Neuronal stem cell (in vitro differentiated cells): ENCODE measurements at places on chromosomes 12 and 14.

DNA sequence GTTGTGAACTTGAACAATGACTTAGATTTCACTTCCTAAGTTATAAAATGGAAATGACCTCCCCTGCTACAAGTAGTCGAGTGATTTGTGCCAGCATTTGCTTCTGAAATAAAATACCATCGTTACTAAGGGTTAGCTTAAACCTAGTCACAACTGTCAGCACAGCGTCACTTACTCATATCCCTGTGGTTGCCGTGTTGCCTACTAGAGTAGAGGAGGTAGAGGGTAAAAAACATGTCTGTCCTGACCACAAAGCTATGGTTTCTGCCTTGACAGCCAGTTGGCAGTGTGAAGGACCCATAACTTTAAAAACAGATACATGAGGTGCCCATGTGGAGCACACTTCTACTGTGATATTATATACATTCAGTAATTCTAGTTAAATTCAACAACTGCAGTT is 234.2 kb upstream of the RGS6 start:
- DNase-seq = no peak

GRCh38 chr12:44034906-44035305 is 199.0 kb downstream of the TMEM117 start:
- DNase-seq = no peak

DNA sequence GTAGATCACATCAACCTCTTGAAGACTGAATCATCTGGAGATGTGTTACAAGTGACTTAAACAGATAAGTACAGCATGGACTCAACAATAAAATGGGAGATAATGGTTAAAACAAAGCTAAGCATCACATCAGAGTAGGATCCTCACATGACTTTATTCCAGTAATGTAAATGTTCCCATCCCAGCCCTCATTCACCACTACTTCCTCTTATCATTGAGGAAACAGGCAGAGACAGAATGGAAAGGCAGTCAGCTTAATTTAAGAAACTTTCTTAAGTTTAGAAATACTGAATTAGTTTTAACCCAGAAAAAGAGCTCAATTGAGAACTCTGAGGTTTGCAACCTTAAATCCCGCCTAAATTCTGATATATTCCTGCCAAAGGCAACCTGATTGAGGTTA is 1.2 kb upstream of the ALG10 start:
- DNase-seq = no peak

GRCh38 chr12:32508626-32509025 is 109.3 kb downstream of the FGD4 start:
- no peak for DNase-seq

- no peak for DNase-seq
These were observed 6.7 kb downstream of the ANO4 start for GRCh38 chr12:100801320-100801719.

DNA sequence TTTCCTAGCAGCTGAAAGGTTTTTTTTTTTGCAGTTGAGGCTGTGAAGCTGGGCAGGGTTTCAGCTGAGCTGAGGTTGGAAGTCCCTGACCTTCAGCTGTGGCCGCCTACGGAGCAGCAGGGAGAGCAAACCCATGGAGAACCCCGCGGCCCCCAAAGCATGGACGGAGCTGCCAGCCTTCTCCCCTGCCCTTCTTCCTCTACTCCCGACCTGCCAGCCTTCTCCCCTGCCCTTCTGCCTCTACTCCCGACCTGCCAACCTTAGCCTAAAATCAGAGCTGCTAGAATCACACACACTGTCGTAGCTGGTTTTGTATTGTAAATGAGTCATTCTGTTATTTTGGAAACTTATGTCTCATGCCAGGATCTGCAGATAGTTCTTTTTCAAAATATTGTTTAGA is 74.6 kb downstream of the PPP2R5C start:
- no peak for DNase-seq

- DNase-seq = peak; percentile 47
These were observed 378.7 kb downstream of the PRKD1 start for GRCh38 chr14:29548948-29549370.

- DNase-seq = no peak
These were observed 3.5 kb downstream of the KLRD1 start for GRCh38 chr12:10310926-10311720.

DNA sequence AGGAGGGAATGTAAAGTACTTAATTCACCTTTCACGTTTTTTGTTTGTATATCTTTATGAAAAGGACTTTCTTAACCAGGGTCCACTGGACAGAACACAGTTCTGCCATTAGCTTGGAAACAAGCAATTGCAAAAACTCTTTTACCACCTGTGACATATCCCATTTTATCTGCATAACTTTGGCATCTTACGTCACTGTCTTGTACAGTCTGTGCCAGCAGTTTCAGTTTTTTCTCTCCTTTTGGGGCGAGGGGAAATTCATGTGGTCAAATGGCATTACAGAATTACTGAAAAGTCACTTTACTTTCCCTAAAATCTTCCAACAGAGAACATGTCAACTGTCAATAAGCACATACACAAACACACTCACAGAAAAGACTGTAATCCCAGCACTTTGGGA is 43.7 kb upstream of the SELPLG start:
- no peak for DNase-seq

- no peak for DNase-seq
These were observed 654.8 kb upstream of the TBX3 start for GRCh38 chr12:115338566-115339294.

DNA sequence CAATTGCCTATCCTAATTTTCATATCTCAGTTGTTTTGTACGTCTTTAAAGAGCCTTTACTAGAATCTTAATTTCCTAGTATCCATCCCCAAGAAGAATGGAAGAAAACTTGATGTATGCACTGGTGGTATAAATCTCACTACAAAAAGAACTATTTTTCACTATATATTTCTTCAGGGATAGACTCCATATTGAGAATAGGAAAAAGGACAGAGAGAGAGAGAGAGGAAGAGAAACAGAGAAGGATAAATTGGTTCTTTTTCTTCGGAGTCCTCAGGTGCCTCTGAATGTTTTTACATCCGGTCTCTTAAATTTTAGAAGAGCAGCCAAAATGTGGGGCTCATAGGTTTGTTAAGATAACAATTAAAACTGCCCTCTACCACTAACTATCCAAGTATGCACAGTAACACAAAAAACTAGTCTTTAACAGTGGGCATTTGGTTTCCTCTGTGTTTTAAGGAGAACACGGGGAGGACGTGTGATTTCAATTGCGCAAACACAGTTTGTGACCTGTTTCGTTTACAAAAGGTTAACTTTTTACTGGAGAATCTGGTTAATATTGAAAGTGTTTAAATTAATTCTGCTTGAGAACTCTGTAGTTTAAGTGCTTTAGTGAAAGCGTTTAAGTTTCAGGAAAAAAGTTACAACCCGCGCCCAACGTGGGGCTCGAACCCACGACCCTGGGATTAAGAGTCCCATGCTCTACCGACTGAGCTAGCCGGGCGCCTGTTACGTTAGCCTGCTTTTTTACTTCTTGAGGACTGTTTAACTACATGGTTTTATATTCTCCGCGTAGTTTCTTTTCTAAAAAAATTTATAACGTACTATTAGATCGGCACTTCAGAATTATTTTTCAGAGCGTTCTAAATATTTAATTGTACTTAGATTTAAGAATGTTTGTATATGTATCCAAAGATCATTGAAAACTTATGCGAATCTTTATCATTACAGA is 5.1 kb upstream of the PSMA3 start:
- peak; percentile 62 for DNase-seq

DNA sequence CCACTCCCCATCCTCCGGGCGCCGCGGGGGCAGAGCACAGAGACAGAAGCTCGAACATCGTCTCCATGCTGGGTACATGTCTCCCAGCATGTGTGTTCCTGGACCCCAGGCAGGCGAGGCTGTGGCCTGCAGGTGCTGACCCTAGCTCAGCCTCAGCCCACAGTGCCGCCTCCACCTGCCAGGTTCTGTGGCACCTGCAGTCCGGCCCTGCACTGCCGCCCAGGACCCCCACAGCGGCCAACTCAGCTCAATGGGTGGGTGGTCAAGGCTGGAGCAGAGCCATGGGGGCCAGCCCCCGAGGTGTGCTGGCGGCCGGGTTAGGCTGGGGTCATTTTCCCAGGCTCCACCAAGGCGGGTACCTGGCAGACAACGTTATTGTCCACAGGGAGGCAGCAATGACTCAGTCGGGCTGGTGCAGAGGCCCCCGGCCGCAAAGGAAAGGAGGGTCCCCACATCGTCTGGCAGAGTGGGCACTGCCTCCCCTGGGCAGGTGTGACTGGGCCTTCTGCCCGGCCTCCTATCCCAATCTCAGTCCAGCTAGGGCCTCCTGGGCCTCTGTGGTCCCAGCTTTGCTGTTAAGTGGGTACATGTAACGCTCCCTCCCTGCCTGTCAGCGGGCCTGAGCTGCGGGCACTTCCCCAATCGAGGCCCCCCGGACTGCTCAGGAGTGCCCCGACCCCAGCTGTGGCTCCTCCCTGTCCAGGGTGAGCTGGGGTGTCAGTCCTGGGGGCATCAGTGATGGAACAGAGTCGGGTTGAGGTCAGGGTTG is 20.2 kb upstream of the NUDT14 start:
- DNase-seq = no peak

DNA sequence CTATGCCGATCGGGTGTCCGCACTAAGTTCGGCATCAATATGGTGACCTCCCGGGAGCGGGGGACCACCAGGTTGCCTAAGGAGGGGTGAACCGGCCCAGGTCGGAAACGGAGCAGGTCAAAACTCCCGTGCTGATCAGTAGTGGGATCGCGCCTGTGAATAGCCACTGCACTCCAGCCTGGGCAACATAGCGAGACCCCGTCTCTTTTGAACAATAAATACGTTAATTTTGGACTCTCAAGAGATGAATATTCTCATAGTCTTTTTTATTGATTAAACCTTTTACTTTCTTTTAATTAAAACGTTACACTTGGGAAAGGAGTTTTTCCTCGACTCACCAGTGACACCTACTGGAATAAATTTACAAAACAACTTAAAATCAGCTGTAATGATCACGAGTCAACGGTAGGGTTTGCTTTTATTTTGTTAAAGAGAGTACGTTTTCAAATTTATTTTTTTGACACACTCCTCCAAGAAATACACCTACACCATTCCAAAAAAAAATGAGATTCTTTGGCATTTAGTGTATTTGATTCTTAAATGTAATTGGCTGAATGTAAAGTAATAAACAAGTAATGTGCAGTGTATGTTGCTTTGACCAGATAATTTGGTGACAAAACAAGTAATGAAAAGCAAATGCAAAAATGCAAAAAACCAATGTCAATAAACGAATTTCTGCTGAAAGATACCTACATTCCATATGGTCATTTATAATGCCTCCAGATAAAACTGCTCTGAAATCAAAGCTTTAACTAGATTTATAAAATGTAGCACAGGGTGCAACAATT is 687 bp upstream of the RPS29 start:
- peak; percentile 70 for DNase-seq

DNA sequence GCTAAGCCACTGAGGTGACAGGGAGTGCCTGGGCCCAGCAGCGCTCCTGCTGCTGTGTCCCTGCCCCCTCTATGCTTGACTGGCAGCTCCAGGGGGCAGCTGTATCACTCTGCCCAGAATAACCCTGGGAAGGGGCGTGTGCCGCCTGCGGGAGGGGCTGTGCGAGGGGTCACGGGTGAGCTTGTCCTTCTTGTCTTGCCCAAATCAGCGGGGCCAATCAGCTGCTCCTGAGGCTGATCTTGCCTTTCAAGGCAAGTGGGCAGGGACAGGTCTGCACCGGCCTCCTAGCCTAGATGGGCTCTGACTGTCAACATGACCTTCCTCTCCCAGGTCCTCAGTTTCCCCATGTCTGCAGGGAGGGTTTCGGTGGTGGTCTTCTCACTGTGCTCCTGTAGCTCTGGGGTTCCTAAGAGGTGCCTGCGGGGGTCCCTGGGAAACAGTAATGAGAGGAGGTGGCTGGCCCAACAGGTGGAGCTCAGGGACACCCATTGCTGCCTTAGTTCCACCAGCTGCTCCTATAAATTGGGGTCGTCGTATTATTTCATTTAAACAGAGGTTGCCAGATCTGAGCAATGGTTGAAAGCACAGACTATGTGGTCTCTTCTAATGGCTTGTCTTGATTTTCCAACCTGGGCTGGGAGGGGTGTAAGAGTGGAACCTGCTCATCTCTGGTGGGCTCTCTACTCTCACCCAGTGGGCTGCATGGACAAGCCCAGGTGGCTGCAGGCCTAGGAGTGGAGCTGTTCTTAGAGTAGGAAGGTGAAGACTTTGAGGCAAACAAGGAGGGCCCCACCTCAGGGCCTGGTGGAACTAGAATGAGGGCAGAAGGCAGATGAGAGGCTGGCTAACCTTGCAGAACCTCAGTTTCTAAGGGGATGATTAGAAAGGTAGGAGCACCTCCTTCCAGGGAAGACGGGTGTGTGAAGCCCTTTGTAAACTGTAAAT is 11.7 kb downstream of the RTL1 start:
- no peak for DNase-seq

GRCh38 chr14:105323663-105324062 is 9.1 kb downstream of the PACS2 start:
- no peak for DNase-seq

GRCh38 chr12:58757422-58757821 is 162.9 kb downstream of the LRIG3 start:
- no peak for DNase-seq

DNA sequence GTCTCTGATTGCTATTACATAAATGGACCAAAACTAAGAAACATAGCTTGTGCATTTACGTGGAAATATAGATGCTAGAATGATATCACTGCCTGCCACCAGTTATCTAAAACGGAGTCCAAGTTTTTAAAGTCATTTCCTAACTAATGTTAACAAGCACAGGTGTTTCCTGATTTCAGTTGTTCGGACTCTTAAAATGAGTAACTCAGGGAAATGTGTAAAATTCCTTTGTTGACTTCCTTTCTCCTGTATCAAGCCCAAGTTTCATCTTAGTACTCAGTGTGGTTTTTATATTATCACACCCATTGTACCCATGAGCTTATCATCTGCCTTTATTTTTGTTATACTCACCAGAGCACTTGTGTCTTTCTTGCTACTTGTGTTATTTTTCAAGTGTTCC is 13.2 kb upstream of the PRKCH start:
- no peak for DNase-seq

DNA sequence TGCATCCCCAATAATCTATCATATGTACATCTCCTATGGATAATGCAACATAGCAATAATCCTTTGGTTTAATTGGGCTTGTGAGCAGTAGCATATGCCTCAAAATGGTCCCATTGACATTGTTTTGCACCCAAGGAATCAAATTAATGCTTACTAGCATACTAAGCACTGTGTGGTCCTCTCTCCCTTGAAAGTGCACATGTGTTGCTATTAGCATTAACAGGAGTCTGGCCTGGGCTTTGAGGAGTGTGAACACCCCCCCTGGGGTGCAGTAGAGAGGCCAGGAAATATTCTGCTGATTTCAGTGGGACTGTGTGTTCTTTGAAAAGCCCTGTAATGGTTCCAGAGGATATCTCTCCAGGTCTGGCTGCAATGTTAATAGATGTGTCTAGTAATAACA is 1148.4 kb downstream of the VRK1 start:
- DNase-seq = no peak

GRCh38 chr12:38456537-38457120 is 140.1 kb downstream of the ALG10B start:
- no peak for DNase-seq

DNA sequence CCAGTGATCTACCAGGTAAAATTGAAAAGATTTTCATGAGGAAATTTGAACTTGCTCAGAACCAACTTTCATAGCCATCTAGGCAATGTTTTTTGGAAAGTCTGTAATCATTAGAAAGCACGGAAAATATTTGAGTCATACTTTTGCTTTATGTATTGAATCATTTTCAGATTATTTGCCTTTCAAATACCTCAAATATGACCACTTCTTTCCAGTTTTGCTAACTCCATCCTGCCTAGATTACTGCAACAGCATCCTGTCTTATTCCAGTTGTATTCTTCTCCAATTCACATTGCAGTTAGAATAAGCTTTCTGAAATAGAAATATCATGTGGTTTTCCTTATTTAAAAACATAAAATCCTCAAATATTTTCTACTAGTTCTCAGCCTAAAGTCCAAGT is 239.8 kb upstream of the FAR2 start:
- no peak for DNase-seq
